ENCODE measurements at places on chromosomes 3 and 15. TPM values are rescaled to one million over a fixed set of nuclear protein-coding genes. Genes with fewer than 3 reads are reported as not detected.

DNA sequence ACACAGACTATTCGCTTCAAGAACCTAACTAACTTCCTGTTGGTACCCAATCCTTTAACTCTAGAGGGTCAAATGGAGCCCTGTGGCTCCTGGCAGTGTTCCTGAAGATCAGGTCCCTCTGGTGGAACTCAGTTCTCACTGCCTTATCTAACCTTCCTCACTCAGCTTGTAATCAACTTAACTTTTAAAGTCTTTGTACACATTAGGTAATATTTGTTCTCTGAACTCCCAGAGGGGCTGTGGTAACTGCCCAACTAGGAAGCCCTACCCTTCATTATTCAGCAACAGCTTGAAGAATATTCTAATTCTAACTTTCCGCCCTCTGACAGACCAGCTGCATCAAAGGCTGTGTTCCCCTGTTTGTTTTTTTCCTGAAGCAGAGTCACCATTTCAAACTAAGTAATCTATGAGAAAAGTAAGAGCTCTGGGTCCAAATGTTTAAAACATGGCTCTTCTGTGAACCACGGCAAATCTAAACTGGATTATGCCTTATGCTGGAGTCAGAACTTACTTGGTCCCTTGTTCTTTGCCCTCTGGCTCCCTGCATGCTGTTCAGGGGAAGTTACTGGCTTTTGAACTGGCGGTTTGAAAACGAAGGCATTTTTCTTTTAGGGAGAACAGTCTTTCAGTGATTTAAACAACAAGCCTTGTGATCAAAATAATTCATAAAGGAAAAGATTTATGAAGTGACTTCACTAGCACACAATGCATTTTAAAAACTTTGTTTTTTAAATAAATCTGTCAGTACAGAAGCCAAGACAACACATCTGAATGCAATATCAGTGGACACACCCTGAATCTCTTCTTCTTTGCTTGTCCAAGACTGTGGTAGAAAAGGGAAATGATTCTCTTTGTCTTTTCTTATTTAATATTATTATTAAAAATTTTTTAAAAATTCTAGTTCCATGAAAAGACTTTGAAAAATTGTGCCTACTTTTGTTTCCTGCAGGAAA, 365.6 kb downstream of the TIGIT start:
- DNase-seq = no peak

DNA sequence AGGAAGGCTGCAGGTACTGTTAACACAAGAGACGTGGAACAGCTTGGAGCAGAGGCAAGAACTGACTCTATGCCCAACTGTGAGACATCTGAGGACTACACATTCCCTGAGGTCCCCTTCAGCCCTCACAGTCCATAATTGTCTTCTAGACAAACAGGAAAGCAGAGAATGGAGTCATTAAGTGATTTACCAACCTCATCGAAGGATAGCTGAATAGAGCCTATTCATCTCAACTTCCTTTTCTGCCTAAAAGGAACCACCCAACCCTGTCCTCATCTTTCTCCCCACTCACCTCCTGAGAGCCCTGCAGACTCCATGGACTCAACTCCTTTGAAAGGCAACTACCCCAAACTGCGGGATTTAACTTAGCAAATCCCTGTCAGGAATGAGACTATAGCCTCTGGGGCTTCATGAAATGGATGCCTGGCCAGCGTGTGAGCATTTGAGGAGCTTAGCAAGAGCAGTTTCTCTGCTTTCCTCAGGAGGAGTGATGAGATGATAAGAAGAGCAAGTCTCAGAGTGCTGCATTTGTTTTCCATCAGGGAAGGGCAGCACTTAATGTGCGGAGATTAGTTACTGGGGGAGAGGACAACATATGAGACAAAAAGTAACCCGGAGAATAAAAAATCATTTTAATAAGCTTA, 61.5 kb upstream of the FILIP1L start:
- DNase-seq = no peak

- no peak for DNase-seq
Observed at GRCh38 chr3:195877136-195877715, 31.1 kb downstream of the TNK2 start.

DNA sequence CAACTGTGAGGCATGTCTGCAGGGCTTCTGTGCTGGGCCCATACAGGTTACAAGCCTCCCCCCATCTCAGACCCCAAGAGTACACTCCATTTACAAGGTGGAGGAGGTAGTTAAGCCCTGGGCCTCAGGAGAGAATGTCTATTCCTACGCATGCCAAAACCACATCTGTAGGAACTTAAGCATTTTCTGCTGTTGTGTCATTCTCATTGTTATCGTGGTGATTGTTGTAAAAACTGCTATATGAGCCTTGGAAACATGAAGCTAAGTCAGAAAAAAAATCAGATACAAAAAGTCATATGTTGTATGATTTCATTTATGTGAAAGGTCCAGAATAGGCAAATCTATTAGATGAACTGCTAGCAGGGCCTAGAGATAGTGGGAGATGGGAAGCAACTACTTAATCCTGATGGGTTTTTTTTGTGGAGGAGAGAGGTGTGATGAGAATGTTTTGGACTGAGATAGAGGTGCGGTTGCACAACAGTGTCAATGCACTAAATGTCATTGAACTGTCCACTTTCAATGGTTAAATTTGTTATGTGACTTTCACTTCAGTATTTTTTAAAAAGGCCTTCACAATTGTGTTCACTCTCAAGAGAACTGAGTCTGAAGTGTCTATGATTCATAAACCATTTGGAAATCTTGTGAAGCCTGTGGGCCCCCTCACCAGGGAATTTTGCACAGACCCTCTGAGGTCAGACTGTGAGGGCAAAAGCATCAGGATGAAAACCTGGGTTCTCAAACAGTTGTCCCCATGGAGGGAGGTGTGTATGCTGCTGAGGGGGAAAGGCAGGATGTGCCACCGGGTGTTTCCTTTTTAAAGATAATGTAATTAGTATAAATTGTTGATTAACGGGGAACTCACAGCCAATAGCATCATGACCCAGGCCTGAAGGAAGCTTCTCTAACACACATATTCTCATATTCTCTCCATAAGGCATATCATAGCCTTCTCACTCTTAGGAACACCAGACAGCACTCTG, 3.2 kb downstream of the RTP3 start:
- no peak for DNase-seq

GRCh38 chr15:101161656-101162055, 90.2 kb downstream of the CHSY1 start:
- DNase-seq = peak; percentile 73

The WNT7A gene
- total RNA-seq = 0.33 TPM

DNA sequence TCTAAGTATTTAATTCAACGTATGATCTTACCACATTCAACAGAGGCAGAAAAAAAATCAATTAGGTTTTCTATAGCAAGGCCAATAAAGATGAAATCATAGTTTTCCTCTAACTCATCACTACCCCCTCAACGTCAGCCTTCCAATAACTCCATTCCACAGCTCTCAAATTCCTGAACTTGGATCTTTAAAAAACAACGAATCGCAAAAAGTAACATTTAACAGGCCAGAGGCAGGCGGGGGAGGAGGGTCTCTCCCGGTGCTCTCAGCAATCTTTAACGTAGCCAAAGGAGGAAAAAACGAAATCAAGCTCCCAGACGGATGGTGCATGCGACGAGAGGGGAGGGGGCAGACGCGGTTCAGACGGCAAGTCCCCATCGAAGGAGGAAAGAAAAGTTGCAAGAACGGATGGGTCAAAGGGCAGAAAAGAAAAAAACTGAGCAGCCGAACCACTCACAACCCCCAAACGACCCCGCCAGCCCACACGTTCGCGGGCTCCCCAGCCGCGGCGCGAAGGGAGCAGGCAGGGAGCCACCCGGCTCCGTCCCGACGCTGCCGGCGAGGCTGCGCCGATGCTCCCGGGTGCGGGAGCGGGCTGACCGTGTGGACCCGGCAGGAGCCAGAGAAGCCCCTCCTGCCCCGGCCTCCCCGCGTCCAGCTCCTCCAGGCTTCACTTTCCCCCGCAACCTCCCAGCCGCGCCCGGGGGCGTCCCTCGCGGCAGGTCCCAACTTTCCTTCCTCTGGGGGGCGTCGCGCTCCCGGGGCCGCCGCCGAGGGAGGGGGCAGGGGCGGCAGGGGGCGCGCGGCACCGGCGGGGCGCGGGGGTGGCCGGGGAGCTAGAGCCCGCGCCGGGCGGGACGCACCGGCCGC, 703 bp downstream of the PEAK1 start:
- DNase-seq = peak; percentile 56

DNA sequence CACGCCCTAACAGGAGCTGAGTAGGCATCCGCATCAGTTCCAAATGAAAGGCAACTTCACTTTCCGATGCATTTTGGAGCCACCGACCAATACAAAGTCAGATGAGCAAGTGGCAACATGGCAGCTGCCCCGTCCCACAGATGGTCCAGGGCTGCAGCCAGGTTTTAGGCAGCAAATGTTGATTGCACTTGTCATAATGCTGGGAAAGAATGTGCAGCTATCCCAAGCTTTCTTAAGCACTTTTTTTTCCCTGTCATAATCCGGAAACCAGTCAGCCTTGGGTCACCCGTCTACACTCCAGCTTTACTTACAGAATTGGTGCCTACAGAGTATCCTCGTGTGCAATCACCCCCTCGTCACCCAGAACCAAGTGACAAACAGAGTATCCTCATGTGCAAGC, 147.7 kb downstream of the CHSY1 start:
- DNase-seq = no peak

- no peak for DNase-seq
Observed at GRCh38 chr3:112817797-112818196, 28.9 kb downstream of the CD200R1L start.

The CCDC191 gene
- total RNA-seq = 3.5 TPM

The TMCO5A gene
- not detected for total RNA-seq

- no peak for DNase-seq
Observed at GRCh38 chr15:96407482-96407881, 77.0 kb downstream of the NR2F2 start.

GRCh38 chr15:55652909-55653495, 64.9 kb upstream of the PYGO1 start:
- no peak for DNase-seq

The C3orf85 gene
- not detected for total RNA-seq

Measured in activated CD4-positive, alpha-beta memory T cell treated with anti-CD3 and anti-CD28 coated beads for 36 hours (primary cell).